ENCODE measurements at places on chromosomes 7 and 10. TPM values are rescaled to one million over a fixed set of nuclear protein-coding genes. Genes with fewer than 3 reads are reported as not detected.

PDK4 gene
- 11.6 TPM for total RNA-seq

FAM20C gene
- total RNA-seq, result 47.4 TPM

HOXA11 gene
- 4.0 TPM for total RNA-seq

ELOVL3 gene
- 0.68 TPM for total RNA-seq

CYP3A5 gene
- total RNA-seq, result not detected

HOXA5 gene
- 1.3 TPM for total RNA-seq
